ENCODE measurements at places on chromosomes 2 and 18. TPM values are rescaled to one million over a fixed set of nuclear protein-coding genes. Genes with fewer than 3 reads are reported as not detected.

KIF5C gene
- total RNA-seq = 0.26 TPM

DNER gene
- 2.8 TPM for total RNA-seq

PROC gene
- not detected for total RNA-seq

EMX1 gene
- not detected for total RNA-seq

PCARE gene
- not detected for total RNA-seq

PPP1R1C gene
- total RNA-seq = 0.47 TPM

DSG1 gene
- total RNA-seq = not detected

ALLC gene
- not detected for total RNA-seq

PDE11A gene
- total RNA-seq = 0.09 TPM

GBX2 gene
- total RNA-seq = not detected

LOXHD1 gene
- total RNA-seq = not detected

CPLX4 gene
- total RNA-seq = not detected
